ENCODE measurements at places on chromosomes 2 and 18.

DNA sequence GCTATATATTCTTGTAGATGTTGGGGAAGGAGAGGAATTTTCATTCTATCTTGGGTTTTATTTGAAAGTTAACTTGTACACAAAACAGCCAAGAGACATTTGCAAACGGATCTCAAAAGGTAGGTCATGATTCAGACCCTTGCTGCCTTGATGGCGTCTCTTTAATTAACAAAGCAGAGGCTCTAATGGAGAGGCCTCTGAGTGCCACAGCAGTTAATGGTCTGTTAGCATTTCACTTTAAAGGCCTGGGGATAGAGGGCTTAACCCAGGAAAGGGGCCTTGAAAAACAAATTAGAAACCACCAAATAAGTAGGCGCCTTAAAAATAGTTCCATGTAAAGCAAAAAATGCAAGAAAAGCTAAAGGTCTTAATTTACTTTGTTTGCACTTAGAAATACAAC lies 836.9 kb upstream of the CELF4 start:
- no peak for DNase-seq

- no peak for DNase-seq
Measured at GRCh38 chr2:23445450-23445868, 60.5 kb downstream of the KLHL29 start.

- no peak for DNase-seq
Measured at GRCh38 chr2:80461505-80462197, 157.1 kb upstream of the LRRTM1 start.

DNA sequence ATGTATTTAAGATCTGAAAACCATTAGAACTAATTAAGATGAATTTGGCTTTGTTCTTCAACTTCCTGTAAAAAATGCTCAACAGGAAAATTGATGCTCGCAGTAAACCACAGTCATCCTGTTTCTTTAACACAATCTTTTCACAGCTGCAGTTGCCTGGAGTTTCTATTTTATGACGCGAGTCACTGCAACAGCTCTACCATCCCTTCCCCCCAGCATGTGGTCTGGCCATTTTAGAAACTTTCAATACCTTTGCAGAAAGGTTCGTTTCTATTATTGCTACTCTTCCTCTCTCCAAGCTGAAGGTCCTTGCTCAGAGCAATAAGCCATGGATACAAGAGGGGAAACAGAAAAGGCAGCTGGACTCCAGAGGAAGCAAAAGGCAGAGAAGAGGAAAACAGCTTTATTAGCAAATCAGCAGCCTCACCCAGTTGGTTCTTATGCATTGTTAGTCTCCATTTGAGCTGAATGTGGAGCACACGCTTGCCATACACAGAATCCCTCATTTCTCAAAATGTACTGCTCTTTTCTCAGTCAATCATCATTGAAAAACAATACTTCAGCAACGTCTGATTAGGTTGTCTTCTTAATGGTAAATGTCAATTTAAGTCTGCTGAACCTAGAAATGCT lies 3.9 kb downstream of the WIPF1 start:
- DNase-seq, result peak; percentile 77

- DNase-seq, result no peak
Measured at GRCh38 chr18:8972116-8972515, 130.4 kb upstream of the NDUFV2 start.

- no peak for DNase-seq
Measured at GRCh38 chr18:47560723-47561715, 309.6 kb upstream of the SKOR2 start.

- no peak for DNase-seq
Measured at GRCh38 chr18:34121200-34121721, 103.5 kb downstream of the NOL4 start.

DNA sequence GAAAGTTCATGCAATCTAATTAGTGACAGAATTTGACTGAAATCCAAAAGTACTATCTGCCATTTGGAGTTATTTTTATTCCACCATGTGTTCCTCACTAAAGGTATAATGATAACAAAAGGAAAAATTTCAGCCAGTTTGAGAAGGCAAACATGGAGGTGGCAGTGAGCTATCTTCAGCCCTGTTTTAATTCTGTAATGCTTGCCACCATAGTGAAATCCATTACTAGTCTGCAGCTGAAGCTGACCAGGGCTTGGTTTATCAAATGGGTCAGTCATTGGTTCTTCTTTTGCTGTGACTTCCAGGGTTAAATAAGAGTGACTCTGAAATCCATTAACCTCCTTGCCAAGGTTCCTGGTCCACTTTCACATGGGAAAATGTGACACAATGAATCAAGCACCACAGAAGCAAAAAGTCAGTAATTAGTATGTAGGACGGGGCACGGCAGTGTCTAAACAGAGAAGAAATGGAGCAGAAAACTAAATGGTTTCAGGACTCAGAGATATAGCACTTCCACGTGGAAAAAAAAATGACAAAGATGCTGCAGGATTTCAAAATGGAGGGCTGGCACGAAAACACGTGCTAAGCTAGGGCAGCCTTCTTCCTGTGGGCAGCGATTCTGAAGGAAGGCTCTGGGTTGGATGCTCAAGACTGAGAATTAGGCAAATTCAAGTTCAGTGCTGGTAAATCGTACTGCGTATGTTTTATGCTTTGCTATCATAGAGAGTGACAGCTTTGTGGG lies 87.2 kb downstream of the EPHA4 start:
- no peak for DNase-seq

DNA sequence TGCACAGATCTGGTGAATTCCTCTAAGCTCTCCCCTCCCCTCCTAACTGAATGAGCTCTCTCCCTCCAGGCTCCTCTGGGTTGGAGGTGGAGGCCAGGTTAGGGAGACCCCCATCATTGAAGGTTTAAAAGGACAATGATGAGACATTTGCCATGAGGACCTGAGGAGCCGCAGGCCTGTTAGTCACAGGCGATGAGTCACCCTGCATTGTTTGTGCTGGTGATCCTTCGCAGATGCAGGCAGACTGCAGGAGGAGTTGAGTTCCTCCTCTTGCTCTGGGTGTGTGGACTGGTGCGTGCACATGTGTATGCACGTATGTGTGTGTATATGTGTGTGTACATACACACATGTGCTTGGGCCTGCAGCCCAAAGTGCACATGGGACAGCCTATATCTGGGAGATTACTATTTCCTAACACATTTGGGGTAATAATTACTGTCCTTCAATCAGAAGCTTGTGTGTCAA lies 42.0 kb downstream of the MCFD2 start:
- DNase-seq, result peak; percentile 28

DNA sequence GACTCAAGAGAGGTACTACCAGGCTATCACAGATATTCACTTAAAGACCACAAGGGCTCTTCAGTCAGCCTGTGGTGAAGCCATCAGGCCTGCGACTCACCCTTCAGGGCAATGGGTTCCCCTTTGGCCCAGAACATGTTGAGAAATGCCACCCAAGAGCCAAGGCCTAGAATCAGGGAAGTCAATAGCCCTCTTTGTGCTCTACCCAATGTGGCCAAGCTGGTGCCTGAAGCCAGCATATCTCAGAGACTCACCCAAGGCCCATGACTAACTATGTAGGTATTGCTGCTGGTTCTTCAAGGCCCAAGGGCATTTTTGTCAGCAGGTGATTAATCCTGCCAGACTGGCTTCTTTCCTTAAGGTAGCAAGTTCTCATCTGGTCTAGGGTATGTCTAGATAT lies 338.9 kb upstream of the SETBP1 start:
- no peak for DNase-seq

GRCh38 chr2:211760103-211760502 lies 778.5 kb downstream of the ERBB4 start:
- no peak for DNase-seq

DNA sequence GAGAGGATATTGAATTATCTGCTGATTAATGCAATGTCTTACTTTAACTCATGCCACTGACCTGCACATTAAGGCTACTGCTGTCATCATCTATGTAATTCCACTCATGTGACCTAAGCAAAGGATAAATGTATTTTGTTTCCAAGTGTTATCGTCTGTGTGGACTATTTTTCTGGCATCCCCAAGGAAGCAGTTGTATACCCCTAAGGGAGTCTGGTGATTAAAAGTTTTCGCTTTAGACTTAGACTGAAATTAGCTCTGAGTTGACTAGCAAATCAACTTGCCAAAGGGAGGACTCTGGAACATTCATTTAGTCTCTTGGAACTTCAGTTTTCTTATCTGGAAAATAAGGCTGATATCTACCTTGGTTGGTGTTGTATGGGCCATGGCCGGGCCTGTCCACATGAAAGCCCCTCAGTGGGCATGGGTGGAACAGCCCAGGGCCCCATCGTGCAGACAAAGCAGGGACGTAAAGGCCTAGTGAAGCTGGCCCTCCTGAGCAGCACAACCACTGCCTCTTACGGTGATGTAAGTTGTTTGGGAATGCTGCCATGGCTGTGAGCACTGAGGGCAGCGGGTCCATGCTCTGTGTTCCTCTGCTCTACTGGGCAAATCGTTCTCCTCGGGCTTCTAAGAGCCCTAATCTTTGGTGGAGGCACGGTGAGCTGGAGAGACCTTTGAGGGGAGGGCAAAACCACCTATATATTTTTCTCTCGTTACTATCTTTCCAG lies 144.4 kb upstream of the RNF152 start:
- DNase-seq, result no peak

DNA sequence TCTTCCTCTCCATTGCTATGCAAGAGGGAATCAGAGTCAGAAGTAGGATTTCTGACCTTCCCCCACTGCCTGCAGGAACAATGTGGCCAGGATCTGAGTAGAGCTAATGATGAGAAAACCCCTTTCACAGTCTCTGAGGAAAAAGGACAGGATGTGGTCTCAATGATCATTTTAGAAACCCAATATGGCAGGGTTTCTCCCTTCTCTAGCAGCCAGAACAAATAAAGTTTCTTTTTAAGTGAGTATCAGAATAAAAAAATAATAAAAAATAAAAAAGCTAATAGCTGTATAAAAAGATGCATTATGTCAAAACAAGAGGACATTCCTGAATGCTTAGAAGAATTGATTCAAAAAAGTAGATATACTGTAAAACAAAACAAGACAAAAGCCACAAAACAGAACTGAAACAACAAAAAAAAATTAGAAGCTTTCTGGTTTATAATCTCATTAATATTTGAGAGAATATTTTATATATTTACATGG lies 1124.9 kb upstream of the ZEB2 start:
- DNase-seq, result no peak

DNA sequence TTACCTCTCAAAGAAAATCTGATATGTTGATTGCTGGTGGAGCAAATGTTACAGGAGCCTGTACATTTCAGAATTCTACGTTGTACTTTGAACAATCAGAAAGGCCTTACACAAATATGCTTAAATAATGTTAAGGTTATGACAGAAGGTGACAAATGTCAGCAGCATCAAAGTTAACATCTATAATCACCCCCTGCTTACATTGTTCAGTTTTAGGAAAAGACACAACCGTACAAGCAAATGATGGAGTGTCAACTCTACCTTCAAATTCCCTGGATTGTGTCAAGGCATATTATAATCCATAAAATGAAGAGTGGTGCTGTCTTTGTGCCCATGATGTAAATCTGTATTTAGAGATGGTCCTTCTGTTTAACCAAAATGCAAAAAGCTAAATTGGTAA lies 465.5 kb downstream of the ARHGAP15 start:
- DNase-seq, result no peak

DNA sequence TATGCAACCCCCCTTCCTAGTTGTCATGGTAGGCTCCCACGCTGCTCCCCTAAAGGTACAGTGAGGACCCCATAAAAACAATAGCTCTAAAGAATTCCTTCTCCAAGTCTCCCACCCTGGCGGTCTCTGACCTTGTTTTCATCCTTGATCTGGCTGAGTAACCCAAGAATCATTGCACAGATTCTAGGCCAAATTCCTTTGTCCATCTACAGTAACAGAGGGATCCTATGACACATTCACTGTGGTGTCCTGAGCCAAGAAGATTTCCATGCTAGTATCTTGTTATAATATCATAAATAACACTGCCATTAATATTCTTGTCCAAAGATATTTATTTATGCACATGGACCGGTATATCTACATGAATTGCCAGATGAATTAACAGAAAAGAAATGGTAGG lies 240.2 kb downstream of the CYP26B1 start:
- DNase-seq, result no peak

DNA sequence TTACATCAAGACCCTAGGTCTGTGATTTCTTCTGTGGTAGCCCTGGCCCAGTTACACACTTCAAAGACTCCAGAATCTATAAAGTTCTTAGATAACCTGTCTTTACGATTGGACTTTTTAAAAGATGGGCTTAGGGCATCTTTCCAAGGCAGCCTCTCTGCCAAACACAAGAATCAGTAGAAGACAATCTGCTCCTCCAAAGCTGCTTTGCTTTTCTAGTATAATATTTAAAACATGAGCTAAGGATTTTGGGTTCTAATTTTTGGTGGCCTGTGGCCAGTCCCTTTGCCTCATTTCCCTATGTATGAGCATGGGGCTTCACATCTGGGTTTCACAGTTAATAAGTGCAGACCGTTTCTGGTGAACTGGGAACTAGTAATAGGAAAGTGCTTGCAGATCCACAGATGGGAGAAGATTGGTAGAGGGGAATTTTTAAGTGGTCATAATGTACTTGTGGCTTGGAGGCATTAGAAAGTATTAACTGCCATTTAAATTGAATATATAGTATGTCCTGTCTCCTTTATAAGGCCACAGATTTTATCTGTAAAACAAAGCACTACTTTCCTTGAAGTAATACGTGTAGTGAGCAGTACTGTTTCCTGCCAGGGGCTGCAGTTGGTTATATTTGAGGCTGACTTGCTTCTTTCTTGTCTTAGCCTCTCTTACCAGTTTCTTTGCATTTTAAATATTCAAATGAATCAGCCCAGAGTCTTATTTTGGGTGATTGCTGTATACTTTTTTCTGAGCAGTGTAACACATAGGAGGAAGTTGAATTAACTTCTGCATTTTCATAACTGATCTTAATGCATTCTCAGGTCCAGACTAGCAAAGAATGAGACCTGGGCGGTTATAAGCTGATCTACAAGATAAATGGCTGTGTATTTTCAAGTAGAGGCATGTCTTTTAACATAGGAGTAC lies 1.5 kb downstream of the ARPC2 start:
- DNase-seq, result peak; percentile 51

- no peak for DNase-seq
Measured at GRCh38 chr2:183060571-183061231, 17.8 kb upstream of the DUSP19 start.

- peak; percentile 8 for DNase-seq
Measured at GRCh38 chr2:224650815-224651439, 65.2 kb downstream of the CCDC195 start.

DNA sequence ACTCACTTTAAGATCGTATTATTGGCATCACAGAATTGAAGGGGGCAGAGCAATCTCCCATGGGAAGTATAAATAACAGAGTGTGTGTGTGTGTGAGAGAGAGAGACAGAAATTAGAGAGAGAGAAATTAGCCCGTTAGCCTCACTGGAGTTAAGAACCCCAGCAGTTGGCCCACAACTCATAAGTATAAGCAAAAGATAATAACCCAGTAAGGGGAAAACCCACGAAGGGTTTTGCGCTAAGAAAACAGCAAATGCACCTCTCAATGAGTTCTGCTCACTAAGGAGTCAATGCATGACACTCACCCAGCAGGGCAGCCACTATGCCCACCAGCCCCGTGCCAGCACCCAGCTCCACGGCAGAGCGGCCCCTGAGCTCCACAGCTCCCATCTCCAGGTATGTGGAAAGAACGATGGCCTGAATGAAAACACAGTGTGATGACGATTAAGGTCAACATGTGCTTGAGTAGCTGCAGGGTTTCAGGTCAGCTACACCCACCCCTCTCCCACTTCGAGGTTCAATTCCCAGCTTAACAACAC lies 3.6 kb downstream of the METTL21A start:
- DNase-seq, result no peak
